ENCODE measurements at places on chromosomes 5 and 9.

- no peak for DNase-seq
These were observed 52.9 kb downstream of the RASGEF1C start for GRCh38 chr5:180156141-180156540.

DNA sequence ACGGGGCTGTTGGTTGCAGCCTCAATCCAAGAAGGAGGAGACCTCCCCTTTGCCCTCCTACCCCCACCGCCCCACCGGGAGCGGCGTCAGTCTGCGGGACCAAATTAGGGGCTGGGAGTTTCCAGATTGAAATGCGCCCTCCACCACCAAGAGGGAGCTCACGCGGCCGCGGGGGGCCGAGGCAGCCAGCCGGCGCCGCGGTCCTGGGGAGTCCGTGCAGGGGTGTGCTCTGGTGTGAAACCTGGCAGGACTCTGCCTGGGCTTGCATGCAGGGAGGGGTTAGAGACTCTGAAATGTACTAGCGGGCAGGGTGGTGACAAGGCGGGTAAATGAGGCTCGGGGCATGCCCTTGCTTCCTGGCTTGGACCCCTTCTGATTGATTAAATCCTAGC is 989 bp upstream of the FBN2 start:
- no peak for DNase-seq

GRCh38 chr5:113218906-113219517 is 215.8 kb downstream of the TSSK1B start:
- no peak for DNase-seq

- DNase-seq = no peak
These were observed 196.3 kb downstream of the PALM2AKAP2 start for GRCh38 chr9:109976303-109976702.

DNA sequence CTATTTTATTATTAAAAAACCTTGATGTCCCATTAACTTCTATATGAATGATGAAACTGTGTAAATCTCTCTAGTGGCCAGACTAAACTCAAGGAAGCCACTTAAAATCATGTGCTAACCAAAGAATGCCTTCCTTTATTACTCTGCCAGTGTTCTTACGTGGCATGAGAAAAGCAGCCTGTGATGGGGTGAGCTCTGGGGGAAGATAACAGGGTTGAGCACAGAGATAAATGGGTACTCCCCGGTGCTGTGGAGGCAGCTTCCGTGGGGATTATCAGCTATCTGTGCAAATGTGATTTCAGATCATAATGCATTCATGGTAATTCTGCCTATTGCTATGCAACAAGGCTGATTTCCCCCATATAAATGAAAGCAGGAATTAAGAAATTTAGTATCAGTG is 181.3 kb downstream of the CAVIN4 start:
- no peak for DNase-seq

- no peak for DNase-seq
These were observed 68.6 kb downstream of the MLLT3 start for GRCh38 chr9:20553558-20554149.

DNA sequence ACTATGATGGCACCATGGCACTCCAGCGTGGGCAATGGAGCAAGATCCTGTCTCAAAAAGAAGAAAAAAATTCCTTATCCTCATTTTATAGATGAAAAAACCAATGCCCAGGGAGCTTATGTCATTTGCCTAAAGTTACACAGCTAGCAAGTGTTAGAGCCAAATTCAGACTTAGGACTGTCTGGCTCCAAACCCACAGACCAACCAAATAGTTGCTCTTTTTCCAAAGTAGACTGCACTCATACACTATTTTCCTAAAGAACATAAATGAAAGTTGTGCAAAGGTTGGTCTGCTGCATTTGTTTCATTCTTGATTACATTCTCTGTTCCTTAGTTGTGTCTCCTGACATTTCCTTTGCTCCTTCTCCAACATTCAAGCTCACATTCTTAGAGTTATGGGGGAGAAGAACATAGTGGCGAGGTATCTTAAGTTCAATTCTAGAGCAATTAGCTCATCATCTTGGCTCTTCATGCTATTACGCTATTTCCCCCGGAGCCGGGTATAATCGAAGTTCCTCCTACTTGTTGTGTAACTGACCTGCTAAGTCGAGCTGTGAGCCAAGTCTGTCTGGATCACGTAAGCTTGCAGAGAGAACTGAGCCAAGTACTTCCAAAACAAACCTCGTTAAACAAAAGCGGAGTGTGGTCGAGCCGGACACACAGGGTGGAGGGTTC is 138.3 kb downstream of the RFK start:
- DNase-seq = peak; percentile 95

GRCh38 chr9:101212661-101213060 is 172.1 kb downstream of the BAAT start:
- DNase-seq = no peak

GRCh38 chr5:113632996-113633395 is 119.5 kb downstream of the YTHDC2 start:
- no peak for DNase-seq

DNA sequence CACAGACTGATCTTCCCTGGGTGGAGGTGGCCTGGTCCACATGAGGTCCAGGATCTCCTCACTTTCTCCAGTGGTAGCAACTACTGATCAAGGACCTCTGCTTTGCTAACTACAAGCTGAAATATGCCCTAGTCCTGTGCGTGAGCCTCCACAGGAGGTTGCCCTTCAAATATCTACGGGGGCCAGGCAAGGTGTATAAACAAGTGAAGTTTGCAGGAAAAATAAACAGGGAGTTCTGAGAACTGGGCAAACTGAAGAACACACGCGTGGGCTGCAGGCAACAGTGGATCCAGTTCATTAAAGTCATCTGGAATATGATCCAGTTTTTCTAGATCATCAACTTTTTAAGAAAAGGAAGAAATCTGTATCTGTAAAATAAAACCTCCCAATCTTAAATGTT is 167.5 kb upstream of the NR3C1 start:
- DNase-seq = no peak

GRCh38 chr5:113240951-113241726 is 193.7 kb downstream of the TSSK1B start:
- no peak for DNase-seq

- no peak for DNase-seq
These were observed 124.4 kb downstream of the WDR41 start for GRCh38 chr5:77367741-77368140.

GRCh38 chr5:91070761-91071550 is 312.2 kb downstream of the ARRDC3 start:
- no peak for DNase-seq

- DNase-seq = no peak
These were observed 72.1 kb upstream of the XPA start for GRCh38 chr9:97769208-97769607.

DNA sequence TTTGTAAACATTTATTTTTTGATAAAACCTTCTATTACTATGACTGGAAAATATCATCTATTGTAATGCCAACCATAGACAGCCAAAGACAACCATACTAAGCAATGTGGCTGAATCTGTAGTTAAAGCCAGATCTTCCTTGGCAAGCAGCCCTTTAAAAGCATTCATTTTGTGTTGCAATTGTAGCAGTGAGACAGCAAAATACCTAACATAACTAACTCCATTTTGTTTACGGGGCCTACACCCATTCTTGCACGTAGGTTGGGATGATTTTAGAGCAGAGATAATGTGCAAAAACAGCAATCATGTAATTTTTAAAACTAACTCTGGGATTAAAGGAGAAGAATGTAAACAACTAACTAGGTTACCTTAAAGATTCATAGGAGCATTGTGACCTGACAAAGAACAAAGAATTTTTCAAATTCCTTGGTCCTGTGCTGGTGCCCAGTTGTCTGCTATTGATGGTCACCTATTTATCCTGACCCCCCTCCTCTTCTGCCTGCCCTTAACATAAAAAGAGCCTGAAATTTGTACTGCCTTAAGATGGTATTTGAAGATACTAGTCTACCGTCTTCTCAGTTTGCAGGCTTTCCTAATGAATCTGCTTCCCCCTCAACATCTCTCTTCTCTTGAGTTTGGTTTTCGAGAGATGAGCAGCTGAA is 10.6 kb downstream of the IFNA1 start:
- peak; percentile 73 for DNase-seq
